ENCODE measurements at places on chromosomes 12 and 14.

- no peak for DNase-seq
These were observed 22.1 kb downstream of the EMP1 start for GRCh38 chr12:13218641-13219040.

DNA sequence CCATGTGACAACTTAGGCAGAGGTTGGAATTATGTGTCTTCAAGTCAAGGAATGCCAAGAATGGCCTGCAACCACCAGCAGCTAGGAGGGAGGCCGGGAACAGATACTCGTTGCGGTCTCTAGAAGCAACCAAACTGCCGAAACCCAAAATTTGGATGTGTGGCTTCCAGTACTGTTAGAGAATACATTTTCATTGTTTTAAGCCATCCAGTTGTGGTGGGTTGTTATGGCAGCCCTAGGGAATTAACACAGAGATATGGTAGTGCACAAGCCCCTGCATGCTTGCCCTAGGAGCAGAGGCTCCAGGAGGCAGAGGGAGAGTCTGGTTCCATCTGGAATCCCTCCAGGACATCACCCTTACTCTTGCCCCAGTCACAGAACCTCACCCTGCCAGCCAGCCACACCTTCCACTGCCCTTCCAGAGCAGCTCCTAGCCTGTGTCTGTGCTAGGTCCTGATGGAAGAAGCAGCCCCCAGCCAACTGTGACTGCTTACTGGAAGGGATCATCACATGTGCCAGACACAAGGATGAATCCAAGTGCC, 19.5 kb downstream of the PITPNM2 start:
- DNase-seq, result no peak

- no peak for DNase-seq
These were observed 33.8 kb upstream of the ATP2B1 start for GRCh38 chr12:89742337-89743022.

DNA sequence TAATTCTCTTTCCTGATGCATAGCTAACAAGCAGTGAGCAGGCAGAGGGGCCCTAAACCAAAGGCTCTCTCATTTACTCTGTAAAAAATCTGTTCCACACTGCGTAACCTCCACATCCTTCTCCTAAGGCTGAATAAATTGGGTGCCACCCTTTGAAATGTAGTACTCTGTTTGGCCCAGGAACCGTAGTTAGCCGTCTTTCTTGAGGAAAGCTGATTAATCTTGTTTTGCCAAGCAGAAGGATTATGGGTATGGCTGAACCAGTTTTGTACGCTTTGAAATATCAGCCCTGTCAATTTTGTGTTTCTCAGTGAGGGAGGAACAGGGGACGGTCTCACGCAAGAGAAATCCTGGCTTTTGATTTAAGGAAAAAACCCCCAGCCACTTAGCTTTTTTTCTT, 19.7 kb downstream of the EML1 start:
- no peak for DNase-seq

GRCh38 chr12:96237465-96238077, 43.4 kb downstream of the ELK3 start:
- DNase-seq, result peak; percentile 64

DNA sequence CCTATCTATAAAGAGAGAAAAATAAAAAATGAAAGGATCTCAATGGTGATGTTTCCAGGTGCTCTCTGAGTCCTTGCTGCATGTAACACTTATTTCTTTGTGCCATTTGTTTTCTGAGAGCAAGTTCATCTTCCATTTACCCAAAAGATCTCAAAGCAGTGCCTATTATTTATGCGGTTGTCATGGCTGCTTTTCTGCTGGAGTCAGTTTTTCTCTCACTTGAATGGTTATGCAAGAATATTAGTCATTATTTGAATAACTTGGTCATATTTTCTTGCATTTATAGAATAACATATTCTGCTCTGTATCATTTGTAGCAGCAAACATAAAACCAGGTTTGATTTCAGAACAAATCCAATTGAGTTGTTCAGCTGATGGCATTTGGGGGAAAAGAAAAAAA, 141.8 kb upstream of the G2E3 start:
- DNase-seq, result no peak

DNA sequence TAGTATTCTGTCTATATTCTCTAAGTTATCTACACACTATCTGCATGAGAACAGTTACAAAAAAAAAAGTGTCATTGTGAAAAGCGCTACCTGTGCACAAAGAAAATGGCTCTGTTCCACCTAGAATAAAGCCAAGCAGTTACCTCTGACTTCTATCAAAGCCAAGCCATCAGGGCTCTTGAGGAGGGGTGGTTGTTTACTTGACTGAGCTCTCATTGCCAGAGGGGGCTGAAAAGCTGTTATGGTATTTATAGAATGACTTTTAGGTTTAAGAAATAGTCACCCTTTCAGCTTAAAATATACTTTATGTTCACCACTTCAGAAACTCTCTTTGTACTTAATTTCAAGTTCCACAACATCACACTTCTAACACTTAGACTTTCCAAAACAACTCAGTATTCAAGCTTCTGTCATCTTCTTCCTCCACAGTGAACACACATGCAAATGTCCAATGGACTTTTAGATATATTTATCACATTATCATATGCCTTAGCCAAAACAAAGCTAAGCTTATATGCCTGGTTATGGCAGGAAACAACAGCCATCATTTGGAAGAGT, 7.5 kb downstream of the ITPR2 start:
- no peak for DNase-seq

GRCh38 chr14:55713486-55713885, 133.5 kb downstream of the KTN1 start:
- no peak for DNase-seq

DNA sequence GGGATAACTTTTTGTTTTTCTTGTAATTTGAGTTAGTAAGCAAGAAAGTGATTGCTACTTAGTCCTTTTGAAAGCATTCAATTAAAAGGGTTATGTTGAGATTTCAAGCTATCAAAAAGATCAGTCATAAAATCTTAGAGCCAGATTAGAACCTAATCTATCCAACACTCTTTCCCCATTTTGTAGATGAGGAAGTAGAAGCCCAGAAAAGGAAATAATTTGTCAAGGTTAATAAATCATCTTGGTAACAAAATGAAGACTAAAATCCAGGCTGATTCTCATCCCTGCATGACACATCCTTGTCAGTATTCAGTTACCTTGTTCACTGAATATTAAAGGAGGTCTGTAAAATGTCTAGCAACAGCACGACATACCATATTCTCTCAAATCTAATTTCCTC, 26.5 kb downstream of the PPP1R13B start:
- no peak for DNase-seq

DNA sequence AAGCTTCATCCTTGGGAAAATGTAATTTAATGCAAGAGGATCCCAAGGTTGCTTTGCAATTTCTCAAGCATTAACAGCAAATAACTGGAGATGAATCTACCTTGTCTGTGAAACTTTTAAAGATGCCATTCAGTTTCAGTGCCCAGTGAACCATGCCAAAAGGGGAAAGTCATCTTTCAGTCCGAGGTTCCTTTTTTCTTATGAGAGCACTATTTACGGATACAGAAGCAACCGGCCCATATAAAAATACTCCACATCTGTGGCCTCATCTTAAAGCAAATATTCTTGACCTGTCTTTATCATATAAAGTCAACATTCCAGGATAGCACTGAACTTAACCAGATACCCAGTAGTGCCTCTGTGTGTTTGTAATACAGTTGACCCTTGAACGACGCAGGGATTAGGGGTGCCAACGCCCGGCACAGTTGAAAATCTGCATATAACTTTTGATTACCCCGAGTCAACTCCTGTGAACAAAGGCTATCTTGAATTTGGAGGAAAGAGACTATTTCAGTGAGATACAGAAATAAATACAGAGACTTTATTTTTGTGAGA, 209.4 kb downstream of the PCNX1 start:
- no peak for DNase-seq

DNA sequence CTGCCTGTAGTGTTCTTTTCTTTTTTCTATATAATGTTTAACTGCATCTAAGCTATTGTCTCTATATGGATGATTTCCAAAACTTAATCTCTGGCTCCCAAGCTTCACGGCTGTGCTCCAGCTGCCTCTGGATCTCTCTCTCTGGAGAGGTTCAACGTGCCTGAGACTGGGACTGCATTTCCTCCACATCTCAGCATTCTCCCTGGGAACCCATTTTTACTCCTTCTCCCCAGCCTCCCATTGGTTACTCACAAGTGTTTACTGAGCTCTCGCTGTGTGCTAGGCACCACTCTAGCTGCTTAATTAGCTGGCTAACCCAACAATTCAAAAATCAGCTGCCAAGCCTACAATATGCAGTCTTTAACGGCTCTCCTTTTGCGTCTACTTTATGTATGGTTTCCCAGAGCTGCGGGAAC, 34.7 kb downstream of the FBXL14 start:
- no peak for DNase-seq

GRCh38 chr12:47636908-47637780, 68.7 kb downstream of the RPAP3 start:
- peak; percentile 42 for DNase-seq

GRCh38 chr12:14974633-14975032, 1.8 kb downstream of the PDE6H start:
- no peak for DNase-seq

GRCh38 chr12:58710901-58711300, 209.4 kb downstream of the LRIG3 start:
- DNase-seq, result no peak

DNA sequence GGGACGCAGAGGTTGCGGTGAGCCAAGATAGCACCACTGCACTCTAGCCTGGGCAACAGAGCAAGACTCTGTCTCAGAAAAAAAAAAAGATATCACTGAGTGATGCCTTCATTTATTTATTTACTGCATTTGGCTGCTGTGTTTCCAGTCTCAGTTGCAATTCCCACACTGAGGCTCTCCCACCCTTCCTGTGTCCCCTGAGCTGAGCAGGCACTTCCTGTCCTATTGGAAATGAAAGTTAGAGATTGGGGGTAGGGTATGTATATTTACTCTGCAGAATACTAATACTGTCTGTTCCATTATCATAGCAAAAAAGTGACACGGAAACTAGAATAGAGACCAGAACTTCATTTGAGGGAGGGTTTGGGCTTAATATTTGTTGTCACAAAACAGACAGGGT, 1.6 kb upstream of the RBMS2 start:
- DNase-seq, result no peak

DNA sequence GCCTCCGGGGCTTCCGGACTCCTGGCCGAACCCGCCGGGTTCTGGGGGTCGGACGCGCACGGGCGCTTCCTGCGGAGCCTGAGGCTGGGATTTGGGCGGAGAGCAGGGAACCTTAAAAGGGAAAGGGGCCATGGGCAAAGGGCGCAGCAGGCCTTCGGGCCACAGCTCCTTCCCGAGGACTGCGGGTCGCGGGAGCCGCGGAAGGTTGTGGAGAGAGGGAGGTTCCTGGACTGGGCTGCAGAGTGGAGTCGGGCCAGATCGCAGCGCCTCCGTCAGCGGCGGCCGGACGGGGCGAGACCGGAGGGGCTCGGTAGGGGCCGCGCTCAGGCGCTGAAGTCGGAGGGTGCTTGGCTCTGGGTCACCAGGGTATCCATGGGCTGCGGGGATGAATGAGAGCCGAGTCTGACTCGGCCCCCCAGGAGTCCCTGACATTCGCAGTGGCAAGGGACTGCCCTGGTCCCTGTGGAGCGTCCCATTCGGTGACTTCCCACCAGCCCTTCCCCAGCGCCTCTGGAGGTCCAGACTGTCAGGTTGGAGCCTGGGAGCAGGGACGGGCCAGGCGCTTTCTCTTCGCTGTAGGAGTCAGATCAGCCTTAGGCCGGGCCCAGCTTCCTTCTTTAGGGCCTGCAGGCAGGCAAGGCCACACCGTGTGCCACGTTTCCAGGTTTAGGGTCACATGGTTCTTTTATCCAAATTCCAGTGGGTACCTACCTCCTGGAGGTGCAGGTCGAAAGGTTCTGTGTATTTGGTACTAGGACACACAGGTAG, 938 bp upstream of the SLC25A29 start:
- DNase-seq, result no peak

- no peak for DNase-seq
These were observed 76.6 kb downstream of the PAX9 start for GRCh38 chr14:36738269-36738668.

DNA sequence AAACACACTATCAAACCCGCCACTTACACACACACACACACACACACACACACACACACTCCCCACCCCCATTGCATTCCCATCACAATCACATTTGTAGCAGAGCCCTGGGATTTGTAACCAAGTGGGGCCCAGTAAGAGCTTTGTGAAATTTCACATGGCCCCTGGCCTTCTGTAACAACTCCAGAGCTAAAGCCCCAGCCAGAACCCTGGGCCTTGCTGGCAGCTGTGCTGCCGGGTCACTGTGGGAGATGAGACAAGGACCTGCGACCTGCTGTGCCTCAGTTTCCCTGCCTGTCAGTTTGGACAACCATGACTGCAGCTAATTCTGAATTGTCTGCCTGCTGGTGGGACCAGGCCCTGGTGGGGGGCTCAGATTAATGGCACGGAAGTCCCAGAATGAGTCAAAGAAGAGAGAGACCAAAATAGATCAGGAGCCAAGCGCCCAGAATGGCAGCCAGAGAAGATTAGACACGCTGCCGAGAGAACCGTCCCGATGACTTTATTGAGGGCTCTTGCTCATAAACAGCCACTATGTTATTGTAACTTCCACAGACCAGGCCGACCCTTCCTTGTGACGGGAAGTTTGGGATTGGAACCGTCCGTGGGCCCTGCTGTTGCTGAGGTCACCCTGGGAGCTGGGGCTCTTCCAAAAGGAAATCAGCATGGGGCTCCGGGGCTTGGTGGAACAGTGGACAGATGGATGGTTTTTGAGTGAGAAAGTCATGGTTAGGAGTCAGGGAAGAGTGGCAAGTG, 123.1 kb downstream of the ZFP36L1 start:
- no peak for DNase-seq

DNA sequence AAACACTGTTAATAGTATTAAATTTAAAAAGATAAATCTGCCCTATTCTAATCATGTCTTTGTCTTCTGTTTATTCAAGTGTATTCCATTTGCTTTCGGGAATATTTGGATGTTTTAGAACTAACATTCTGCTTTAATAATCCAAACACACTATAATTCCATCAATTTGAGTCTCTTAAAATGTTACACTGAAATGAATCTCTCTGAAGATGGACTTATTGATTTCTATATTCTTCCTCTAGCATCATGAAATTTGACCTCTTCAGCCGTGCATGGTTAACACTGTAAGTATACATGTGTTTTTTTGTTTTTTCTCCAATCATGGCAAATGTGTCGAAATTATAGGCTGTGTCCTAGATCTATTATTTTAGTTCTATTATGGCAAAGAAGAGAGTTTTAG, 339.2 kb downstream of the ACSS3 start:
- no peak for DNase-seq

DNA sequence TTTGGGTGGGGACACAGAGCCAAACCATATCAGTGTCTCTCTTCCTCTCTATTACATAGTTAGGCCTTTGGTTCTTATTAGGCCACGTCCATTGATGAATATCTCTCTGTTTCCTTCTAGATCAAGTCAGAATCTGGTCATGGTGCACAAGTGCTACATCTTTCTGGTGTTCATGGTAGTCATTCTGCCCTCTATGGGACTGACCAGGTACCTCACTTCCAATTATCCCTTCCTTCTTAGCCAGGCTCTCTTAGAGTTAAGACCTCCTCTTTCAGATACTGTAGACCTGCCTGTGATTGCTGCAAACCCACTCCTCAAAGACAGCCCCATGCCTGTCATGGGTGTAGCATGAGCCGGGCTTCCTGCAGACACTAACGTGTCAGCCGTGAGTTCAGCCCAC, 25.2 kb downstream of the NGB start:
- DNase-seq, result no peak

- no peak for DNase-seq
These were observed 22.9 kb downstream of the DICER1 start for GRCh38 chr14:95134304-95134933.

Data from CD4-positive, alpha-beta T cell treated with Interleukin-4 for 1 hour (primary cell).